HT1080 (cell line): ENCODE measurements at places on chromosomes 13 and 19. TPM values are rescaled to one million over a fixed set of nuclear protein-coding genes. Genes with fewer than 3 reads are reported as not detected.

DKKL1 gene
- not detected in 2 replicates for total RNA-seq

CEACAM16 gene
- not detected in 2 replicates for total RNA-seq

MUC16 gene
- not detected in 2 replicates for total RNA-seq

PLPP2 gene
- 98.0 and 104 TPM in 2 replicates for total RNA-seq

C19orf33 gene
- total RNA-seq: 51.9 and 85.9 TPM in 2 replicates

CEACAM7 gene
- not detected in 2 replicates for total RNA-seq

LILRB3 gene
- not detected in 2 replicates for total RNA-seq

ZNF628 gene
- total RNA-seq: 2.4 and 4.6 TPM in 2 replicates

APLP1 gene
- total RNA-seq: 1.6 and 6.6 TPM in 2 replicates

MIA gene
- 6.7 and 9.5 TPM in 2 replicates for total RNA-seq

CELF5 gene
- not detected in 2 replicates for total RNA-seq

IGFL4 gene
- total RNA-seq: not detected in 2 replicates

SLC17A7 gene
- total RNA-seq: 0.07 and 1.7 TPM in 2 replicates

CNFN gene
- not detected in 2 replicates for total RNA-seq

MYO1F gene
- not detected in 2 replicates for total RNA-seq

ADAMTS10 gene
- total RNA-seq: not detected in 2 replicates

MISP gene
- 0.02 and 0.13 TPM in 2 replicates for total RNA-seq

ZNF57 gene
- not detected in 2 replicates for total RNA-seq

HIPK4 gene
- not detected in 2 replicates for total RNA-seq

CNN1 gene
- 0.45 and 0.63 TPM in 2 replicates for total RNA-seq

ZNF66 gene
- not detected in 2 replicates for total RNA-seq

KLK14 gene
- not detected in 2 replicates for total RNA-seq

RASGRP4 gene
- total RNA-seq: not detected in 2 replicates

ACP5 gene
- total RNA-seq: 1.8 and 2.4 TPM in 2 replicates

SSBP4 gene
- total RNA-seq: 108 and 118 TPM in 2 replicates

KCNN1 gene
- not detected in 2 replicates for total RNA-seq

FUT1 gene
- total RNA-seq: 0.10 TPM in 1 of 2 replicates, not detected in the other

PSG1 gene
- 0.27 TPM in 1 of 2 replicates, not detected in the other for total RNA-seq
